Activated naive CD8-positive, alpha-beta T cell treated with anti-CD3 and anti-CD28 coated beads, Interleukin-2, amount 50 U/mL, for 24 hours (primary cell): ENCODE measurements at places on chromosomes 6 and 20.

- DNase-seq = no peak
Measured at GRCh38 chr6:126826166-126826714, 292.2 kb upstream of the RSPO3 start.

- no peak for DNase-seq
Measured at GRCh38 chr20:58245181-58245891, 16.9 kb upstream of the ANKRD60 start.

DNA sequence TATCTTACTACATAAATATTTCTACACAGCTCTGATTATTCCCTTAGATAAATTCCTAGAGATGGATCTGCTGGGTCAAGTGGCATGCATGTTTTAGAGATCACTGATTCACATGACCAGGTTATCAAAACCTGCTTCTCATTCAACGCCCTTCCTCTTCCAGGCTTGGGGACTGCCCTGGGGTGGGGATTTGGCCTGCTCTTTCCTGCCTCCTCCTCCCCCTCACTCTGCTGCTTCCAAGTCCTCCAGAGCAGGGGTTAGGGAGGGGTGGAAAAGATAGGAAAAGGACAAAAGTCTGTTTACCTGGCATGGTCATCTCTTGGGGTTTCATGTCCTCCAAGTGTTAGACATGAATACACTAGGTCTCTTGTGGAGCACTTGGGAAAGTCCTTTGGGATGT, 105.6 kb upstream of the GPR6 start:
- no peak for DNase-seq

DNA sequence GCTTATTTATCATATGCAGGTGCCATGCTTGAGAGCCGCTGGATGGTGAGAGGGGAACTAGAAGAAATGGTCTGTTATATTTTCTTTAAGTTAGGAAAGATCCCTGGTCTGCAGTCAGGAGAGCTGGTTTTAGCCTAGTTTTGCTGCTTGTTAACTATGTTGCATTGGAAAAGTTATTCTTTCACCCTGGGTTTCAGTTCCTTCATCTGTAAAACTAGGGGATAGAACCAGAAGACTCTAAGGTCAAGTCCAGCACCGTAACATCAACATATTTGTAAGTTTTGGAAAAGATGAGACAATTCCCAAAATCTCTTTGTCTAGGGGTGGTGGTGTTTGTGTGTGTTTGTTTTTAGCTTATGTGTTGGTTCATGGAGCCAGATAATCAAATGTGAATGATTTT, 304.0 kb downstream of the QKI start:
- no peak for DNase-seq

- DNase-seq = no peak
Measured at GRCh38 chr6:52503851-52504781, 72.7 kb downstream of the TRAM2 start.

GRCh38 chr6:109165392-109165974, 70.2 kb downstream of the CEP57L1 start:
- DNase-seq = no peak

GRCh38 chr6:16171400-16171799, 42.5 kb downstream of the MYLIP start:
- no peak for DNase-seq

DNA sequence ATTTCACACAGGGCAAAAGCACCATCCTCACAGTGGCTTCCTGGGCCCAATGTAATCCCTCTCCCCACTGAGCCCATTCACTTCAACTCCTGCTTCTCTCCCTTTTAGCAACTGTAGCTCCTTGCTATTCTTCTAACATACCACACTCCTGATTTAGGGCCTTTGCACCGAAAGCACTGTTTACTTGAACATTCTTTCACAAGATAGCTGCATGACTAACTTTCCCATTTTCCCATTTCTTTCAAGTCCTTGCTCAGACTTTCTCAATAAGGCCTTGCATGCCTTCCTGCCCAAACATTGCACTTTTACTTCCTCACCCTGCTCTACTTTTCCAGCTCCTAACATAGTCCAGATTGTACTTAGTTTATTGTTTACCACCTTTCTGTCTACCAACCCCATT, 73.0 kb downstream of the SHPRH start:
- no peak for DNase-seq

DNA sequence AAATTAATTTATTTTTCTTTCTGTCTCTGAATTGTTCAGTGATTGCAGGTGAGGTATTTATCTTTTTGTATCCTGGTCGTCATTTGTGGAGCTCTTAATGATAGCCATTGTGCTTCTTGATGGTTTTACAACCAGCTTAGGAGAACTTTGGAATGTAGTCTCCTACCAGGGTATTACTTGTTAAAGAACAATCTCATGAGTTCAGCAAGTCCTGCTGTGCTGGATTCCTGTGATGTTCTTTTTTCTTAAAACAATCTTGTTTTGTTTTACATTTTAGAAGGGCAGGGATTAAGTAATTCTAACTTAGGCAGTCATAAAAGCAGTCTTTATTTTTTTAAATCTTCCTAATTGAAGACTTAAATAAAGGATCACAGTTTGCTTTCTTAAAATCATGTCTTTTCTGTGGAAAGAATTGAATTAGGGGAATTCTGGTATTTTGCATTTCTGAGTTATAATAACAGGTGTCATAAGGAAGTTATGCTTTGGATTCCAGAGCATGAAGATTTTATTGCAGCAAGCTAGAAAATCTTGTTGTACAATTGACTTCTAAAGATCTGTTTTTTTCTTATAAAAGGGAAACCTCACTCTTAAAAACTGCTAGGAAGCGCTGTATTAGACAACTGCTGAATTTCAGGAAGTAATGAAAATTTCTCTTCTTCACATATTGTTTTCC, 23.7 kb downstream of the RIOK1 start:
- no peak for DNase-seq

DNA sequence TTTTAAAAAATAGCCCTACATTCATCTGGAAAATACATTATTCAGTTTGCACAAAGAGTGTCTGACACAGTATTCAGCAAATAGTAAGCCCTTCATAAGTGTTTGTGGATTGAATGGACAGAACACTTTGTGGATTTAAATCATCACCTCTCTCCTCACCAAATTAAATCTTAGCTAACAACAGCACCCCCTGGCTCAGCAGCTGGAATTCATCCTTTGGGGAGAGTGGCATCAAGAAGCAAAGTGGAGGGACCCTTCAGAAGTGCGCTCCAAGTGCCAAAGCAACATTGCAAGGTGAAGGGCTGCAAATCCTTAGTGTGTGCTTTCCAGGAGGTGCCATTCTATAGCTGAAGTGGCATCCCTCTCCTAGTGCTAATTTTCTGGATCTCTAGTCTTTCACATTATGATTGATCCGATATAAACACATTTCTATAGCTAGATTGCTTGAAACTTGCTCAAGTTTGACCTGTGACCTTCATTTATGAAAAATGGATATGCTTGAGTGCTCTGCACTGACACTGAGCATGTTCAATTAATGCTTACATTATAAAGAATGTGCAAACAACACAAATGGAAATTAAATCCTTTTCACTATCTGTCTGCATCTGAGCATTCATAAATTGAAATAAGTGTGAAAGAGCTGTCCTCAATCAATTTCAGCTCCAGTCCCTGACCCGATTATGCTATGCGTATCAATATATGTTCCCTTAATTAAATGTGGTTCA, 891.7 kb downstream of the C6orf118 start:
- DNase-seq = no peak

- no peak for DNase-seq
Measured at GRCh38 chr20:48642105-48642880, 185.5 kb downstream of the PREX1 start.

DNA sequence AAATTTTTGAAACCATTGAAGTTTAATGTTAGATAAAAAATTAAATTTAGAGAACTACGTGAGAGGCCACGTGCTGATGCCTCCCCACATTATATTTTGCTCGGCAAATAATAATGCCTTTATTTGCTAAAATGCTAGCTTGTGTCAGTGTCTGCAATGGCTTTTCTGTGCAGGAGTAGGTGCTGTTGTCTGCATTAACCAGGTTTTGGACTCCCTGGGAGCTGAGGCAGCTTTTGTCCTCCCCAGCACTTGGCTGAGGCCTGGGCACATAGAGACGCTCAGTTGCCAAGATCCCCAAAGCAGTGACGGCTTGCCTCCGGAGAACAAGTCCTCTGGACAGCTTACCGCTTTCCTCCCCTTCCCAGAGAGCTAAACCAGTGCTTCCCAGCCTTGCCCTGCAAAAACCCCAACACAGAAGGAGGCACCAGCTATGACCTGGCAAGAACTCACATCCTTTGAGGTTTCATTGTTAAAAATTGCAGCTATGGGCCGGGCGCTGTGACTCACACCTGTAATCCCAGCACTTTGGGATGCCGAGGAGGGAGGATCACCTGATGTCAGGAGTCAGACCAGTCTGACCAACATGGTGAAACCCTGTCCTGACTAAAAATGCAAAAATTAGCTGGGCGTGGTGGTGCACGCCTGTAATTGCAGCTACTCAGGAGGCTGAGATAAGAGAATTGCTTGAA, 59.9 kb downstream of the KAT14 start:
- DNase-seq = no peak

- DNase-seq = no peak
Measured at GRCh38 chr6:95232446-95232845, 344.9 kb upstream of the MANEA start.

- DNase-seq = no peak
Measured at GRCh38 chr6:169974663-169975062, 223.2 kb downstream of the ERMARD start.

- DNase-seq = no peak
Measured at GRCh38 chr6:169501128-169501527, 200.7 kb downstream of the WDR27 start.

- no peak for DNase-seq
Measured at GRCh38 chr6:77180326-77180725, 283.0 kb downstream of the HTR1B start.

DNA sequence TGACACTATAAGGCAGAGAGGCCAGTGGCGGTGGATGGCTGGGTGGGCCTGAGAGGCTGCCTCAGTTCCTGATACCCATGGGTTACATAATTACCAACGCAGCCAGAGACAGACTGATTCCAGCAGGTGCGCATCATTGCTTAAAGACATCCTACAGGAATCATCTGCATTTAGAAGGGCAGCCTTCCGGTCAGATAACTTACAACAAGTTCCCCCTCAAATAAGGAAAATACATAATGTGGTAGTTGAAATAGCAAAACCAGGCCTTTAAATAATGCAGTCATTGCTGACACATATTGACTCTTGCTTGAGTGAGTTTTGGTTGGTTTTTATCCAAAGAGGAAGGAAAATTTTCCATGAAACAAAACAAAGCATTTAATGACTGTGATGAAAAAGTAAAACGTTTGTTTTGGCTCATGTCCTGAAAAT, 81.9 kb downstream of the SIM1 start:
- no peak for DNase-seq
